ENCODE measurements at places on chromosomes 4 and X.

- DNase-seq: no peak
These were observed 73.4 kb upstream of the MAGEB2 start for GRCh38 chrX:30141966-30142365.

DNA sequence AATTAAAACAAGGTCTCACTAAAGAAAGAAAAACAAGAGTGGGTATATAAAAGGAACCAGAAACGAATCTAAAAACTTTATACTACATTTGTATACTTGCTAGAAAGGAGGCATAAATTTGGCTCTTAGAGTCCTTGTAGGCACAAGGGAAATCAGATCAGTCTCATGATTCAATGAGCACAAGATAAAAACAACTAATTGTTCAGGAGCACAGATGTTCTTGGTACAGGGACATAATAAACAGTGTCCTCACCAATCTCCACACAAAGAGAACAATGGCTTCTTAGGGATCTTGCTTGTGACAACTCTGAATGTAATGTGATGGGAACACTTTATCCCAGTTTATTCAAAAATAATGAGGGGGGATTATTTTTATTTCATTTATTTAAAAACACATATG lies 28.3 kb downstream of the TMEM144 start:
- no peak for DNase-seq

- DNase-seq: no peak
These were observed 297.3 kb upstream of the LCORL start for GRCh38 chr4:18318682-18319388.

- no peak for DNase-seq
These were observed 146.2 kb upstream of the SCML1 start for GRCh38 chrX:17590892-17591740.

- no peak for DNase-seq
These were observed 40.3 kb downstream of the AMMECR1 start for GRCh38 chrX:110277609-110278008.

DNA sequence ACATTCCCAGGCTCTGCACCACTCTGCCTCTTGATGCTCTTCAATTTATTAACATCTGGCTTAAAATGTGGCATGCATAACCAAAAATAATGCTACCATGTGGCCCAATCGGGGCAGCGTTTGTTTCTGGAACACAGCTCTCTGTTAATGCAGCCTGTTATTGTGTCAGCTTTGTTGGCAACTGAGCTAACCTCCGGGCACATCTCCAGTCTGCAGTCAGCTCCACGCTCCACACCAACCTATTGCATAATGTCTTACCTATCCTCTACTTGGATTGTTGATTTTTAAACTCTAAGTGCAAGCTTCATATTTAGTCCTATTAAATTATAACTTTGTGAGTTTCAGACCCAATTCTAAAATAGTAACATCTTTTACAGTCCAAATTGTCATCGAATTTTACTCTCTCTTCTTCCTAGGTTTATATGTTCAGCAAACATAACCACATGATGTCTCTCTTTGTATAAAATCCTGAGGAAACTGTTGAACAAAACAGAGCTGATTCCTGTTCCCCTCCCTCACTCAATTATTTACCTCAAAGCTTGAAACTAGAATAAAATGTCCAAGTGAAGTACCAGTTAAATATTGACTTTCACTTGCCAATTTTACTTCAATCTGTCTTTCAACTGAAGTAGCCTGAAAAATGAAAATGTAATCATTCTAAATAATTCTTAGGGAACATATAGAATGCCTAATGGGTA lies 92.2 kb upstream of the RAPGEF2 start:
- DNase-seq: peak; percentile 74

GRCh38 chrX:14676431-14676830 lies 147.1 kb downstream of the GLRA2 start:
- no peak for DNase-seq

GRCh38 chr4:112604589-112604988 lies 32.1 kb downstream of the ZGRF1 start:
- no peak for DNase-seq

- DNase-seq: no peak
These were observed 93.2 kb upstream of the ATP8A1 start for GRCh38 chr4:42750091-42750490.

DNA sequence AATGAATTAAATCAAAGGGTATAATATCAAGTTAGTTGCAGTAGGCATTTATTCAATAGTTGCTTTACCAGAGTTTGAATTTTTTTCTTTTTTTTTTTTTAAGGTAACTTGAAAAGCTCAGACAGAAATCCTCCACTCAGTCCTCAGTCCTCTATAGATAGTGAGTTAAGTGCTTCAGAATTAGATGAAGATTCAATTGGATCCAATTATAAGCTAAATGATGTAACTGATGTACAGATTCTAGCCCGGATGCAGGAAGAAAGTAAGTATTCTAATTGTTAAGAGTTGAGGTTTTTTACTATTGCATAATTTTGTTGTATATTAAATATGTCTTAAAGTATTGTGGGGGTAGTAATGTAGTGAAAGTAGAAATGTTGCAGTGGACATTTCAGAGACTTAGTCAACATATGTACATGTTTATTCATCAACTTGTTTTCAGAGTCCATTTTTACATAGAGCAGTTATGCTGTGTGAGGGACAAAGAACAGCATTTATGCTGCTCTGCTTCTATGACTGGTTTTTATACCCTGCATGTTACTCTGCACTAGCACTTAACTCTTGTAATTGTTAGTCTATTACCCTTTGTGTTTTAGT lies 38.4 kb downstream of the SLAIN2 start:
- no peak for DNase-seq

DNA sequence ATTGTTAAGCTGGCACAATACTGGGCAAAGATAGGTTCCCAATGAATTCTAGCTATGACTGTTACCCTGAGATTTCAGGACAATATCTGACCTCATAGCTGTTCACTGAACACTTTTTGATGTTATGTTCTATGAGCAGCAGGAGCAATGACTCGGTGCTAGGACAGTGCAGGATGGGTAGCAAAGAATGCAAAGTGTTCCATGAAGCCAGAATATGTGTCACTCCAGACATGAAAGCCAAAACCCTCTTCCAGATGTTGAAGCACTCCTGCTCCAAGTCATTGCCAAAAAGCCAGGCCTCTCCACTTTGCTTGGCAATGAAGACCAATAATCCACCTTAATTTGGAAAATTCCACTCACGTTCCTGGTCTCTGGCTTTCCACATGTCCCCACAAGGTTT lies 300.9 kb upstream of the CPEB2 start:
- no peak for DNase-seq

DNA sequence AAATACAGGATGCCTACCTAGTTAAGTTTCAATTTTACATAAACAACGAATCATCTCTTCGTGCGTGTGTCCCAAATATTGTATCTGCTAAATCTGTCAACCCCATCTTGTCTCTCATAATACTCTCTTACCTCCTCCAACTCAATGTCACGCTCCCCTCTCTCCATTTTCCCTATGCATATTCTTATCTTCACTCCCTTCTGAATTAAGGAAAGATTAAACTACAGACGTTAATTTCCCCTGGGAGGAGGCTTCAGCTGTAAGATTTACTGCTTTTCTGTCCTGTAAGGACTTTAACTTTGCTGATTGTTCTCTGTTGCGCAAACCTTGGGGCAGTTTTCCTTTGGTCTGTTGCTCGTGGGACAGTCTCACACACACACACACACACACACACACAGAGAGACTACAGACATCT lies 455 bp upstream of the ABCB7 start:
- DNase-seq: no peak

GRCh38 chrX:153971124-153971449 lies 531 bp downstream of the HCFC1 start:
- peak; percentile 95 for DNase-seq

Measured in ascending aorta (tissue), 2 donors.